Right ventricle myocardium superior (tissue), 1 donor: ENCODE measurements at places on chromosomes 4 and X. TPM values are rescaled to one million over a fixed set of nuclear protein-coding genes. Genes with fewer than 3 reads are reported as not detected.

Gene TRIM60
- total RNA-seq = not detected

Gene TCEAL6
- not detected for total RNA-seq

DNA sequence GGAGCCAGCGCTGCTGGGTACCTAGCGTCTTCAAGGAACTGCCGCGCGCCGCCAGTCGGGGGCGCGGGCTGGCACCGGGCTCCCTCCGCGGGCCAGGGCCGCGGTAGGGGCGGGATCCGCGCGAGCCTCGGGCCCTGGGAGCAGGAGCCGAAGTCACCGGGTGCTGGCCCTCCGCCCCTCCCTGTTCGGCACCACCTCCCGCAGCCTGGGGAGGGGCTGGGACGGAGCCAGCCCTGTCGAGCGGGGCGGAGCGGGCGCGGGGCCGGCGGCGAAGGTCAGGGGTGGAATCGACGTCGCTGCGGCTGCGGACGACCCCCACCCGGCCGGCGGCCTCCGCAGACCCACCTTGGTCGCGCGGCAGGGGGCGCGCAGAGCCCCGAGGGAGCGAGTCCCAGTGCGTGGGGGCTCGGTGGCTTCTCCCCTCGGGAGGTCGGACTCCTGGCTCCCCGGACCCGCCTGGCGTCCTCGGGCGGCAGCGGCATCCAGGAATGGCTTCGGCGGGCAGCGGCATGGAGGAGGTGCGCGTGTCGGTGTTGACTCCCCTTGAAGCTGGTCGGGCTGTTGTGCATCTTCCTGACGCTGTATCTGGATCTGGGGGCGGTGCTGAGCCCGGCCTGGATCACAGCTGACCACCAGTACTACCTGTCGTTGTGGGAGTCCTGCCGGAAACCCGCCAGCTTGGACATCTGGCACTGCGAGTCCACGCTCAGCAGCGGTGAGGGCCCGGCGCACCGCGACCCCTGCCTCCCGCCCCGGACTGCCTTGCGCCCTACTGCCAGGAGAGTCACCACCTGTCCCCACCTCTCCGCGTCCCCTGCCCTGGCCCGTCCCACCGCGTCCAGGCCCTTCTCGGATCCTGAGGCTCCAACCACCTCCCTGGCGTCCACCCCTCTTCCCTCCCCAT, 50.5 kb upstream of the FAM47C start:
- DNase-seq = no peak

DNA sequence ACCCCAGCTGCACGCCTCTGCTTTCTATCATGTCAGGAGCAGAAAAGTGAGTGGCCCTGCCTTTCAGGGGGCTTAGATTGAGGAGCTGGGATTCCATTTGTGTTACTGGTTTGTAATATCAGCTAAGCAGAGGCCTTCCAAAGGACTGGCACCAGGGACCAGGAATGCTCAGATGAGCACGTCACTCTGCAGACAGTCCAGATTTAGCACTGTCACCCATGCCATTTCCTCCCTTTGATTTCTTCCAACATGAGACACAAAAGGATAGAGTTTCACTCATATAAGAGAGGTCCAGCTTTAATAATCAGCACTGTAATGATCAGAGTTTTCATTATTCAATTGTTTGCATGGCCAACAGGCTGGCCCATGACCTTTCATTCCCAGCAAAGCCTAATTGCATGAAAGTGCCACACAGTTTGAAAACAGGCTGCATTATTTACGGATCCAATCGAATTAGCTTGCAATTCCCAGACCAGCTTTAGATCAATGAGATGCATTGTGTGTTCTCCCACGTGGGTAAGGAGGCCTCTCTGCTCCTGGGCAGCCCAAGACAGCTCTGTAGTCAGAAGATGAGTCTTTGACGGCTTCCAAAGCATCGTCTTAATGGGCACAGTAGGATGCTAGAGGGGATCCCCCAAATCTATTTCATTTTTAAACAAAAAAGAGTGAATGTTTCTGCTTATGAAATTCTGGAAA, 9.8 kb upstream of the SLC2A9 start:
- no peak for DNase-seq

- no peak for DNase-seq
Observed at GRCh38 chr4:23966725-23967124, 76.9 kb upstream of the PPARGC1A start.

DNA sequence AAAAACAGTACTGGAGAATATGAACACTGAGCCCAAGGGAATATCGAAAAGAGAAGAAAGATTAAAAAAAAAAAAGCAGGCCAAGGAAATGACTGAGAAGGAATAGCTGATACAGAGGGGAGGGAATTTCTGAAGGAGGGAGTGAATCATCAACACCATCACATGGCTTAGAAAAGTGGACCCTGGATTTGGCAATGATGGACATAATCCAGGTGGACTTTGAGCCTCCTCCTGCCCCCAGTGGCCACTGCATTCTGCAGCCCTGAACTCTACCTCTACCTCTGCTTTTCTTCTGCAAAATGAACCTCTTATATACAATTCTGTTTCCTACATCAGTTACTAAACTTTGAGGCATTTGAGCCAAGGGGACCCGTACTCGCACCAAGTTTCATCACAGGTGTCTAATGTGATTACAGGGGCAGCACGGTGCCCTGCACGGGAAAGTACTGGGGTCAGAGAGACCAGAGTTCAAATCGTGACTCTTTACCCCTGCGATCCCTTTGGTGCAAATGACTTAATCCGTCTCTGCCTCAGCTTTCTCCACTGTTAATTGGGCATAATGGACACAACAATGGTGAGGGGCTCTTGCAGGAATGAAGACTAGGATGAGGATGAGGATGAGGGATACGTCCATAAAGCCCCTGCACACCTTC, 1.1 kb downstream of the OCIAD2 start:
- DNase-seq = no peak

- no peak for DNase-seq
Observed at GRCh38 chrX:35046660-35047296, 104.2 kb downstream of the FAM47B start.

DNA sequence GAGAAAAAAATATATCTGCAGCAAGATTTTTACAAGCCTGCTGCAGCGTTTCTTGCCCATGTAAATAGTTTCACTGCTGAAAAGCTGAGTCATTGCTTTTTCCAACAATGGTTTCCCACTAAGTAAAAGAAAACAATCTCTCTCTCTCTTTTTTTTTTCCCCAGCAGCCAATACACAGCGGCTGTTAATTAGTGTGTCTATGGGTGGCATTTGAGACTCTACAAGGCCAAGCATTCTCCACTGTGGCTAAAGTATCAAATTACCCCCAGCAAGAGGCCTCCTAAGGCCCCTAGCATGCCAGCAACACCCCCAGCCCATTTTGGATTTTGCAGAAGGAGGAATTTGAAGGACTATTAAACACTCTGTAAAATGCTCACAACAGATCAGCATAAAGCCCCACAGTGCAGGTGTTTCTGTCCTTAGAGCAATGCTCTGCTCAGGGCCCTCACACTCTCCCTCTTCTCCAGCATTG, 837.4 kb downstream of the TRIML1 start:
- no peak for DNase-seq

GRCh38 chr4:111400741-111401140, 744.5 kb upstream of the FAM241A start:
- no peak for DNase-seq
